ENCODE measurements at places on chromosomes 7 and 10. TPM values are rescaled to one million over a fixed set of nuclear protein-coding genes. Genes with fewer than 3 reads are reported as not detected.
A peak's percentile ranks its signal among the peaks of the same experiment; 100 is the strongest.

The DENND2A gene
- polyA plus RNA-seq: 7.0 TPM

DNA sequence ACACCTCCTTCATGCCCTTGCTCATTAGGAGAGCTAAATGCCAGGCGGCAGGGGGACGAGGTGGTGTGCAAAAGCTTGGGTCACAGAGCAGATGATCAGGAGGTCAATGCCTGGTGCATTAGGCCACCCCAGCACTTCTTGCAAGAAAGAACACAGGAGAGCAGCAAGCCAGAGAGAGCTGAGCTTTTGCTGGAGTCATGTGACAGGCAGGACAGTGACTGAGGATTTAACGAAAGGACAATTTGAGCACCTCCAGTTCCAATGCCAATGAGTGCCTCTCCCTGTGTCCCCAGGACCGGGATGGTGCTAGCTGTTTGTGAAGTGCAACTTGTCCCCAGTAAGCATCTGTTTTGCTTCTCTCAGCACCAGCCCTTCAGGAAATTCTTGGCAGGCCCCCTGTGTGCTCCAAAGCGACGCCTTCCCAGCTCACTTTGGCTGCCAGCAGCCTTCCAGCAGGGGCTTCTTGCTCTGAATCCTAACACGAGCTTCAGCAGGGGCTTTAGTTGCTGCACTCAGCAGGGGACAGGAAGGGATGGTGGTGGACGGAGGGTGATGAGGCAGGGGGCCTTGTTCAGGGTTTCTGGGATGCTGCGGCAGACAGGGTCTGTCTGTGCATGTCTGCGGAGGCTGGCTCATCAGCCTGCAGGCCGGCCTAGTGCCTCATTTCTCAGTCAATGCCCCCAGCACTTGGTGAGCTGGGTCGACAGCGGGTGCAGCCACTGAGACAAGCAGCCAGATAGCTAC lies 368.1 kb downstream of the RPS24 start:
- no peak for DNase-seq
- no peak overlapping the region for H3K4me3 ChIP-seq
- H3K27me3 ChIP-seq: peaks cover 8% of the 10 kb centered on the region
- H3K27ac ChIP-seq: no peak overlapping the region
- H3K4me1 ChIP-seq: peaks cover 5% of the 10 kb centered on the region

GRCh38 chr7:2608921-2609411 lies 22.8 kb upstream of the TTYH3 start:
- peaks cover 6% of the 10 kb centered on the region for H3K36me3 ChIP-seq
- peak; percentile 54 for DNase-seq
- H3K27ac ChIP-seq: no peak overlapping the region
- no peaks in the 10 kb centered on the region for H3K4me1 ChIP-seq

GRCh38 chr10:95635319-95635733 lies 21.2 kb downstream of the ALDH18A1 start:
- peak; percentile 76 for DNase-seq
- H3K4me1 ChIP-seq: no peaks in the 10 kb centered on the region
- H3K4me3 ChIP-seq: no peak overlapping the region
- no peak overlapping the region for H3K27ac ChIP-seq
- peaks cover 15% of the 10 kb centered on the region for H3K36me3 ChIP-seq

DNA sequence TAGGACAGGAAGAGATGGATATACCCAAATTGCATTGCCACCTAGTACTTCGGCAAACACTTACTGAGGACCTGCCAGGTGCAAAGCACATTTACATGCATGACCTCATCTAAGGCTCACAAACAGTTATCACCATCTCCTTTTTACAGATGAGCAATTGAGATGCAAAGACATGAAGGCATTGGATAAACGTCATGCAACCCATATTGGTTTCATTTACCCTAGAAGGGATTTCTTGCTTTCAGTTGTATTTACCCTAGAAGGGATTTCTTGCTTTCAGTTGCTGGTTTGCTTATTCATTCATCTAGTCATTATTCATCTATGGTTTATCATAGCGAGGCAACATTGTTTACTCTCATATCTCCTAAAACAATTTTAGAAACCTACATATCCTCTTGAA lies 52.2 kb downstream of the STEAP1B start:
- H3K4me1 ChIP-seq: no peaks in the 10 kb centered on the region
- H3K4me3 ChIP-seq: no peak overlapping the region
- H3K36me3 ChIP-seq: no peaks in the 10 kb centered on the region
- no peaks in the 10 kb centered on the region for H3K27me3 ChIP-seq
- no peak overlapping the region for H3K27ac ChIP-seq
- DNase-seq: no peak

- no peak overlapping the region for H3K27ac ChIP-seq
- DNase-seq: no peak
- no peaks in the 10 kb centered on the region for H3K4me1 ChIP-seq
- H3K4me3 ChIP-seq: no peak overlapping the region
- no peaks in the 10 kb centered on the region for H3K27me3 ChIP-seq
- H3K36me3 ChIP-seq: no peaks in the 10 kb centered on the region
Measured at GRCh38 chr10:20970044-20970443, 72.9 kb upstream of the NEBL start.

DNA sequence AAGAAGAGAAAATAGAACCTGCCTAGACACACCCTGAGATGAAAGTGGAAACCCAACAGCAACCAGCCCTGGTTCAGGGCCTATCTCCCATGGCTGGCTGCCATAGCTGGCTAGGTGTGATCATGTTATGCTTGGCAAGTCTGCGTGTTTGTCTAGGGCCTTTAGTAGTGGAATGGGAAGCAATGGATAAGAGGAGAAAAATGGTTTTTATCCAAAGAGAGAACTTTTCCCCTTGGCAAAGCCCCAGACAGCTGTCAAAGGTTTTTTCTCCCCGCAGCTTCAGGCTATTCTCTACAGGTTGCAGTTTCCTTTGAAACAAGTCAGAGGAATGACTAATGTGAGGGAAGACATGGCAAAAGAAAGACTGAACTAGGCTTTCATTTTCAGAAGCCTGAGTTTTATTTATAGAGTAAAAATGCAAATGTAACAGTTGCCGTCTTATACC lies 161.5 kb downstream of the SEMA3D start:
- H3K4me1 ChIP-seq: no peaks in the 10 kb centered on the region
- H3K36me3 ChIP-seq: no peaks in the 10 kb centered on the region
- no peak overlapping the region for H3K4me3 ChIP-seq
- no peaks in the 10 kb centered on the region for H3K27me3 ChIP-seq

DNA sequence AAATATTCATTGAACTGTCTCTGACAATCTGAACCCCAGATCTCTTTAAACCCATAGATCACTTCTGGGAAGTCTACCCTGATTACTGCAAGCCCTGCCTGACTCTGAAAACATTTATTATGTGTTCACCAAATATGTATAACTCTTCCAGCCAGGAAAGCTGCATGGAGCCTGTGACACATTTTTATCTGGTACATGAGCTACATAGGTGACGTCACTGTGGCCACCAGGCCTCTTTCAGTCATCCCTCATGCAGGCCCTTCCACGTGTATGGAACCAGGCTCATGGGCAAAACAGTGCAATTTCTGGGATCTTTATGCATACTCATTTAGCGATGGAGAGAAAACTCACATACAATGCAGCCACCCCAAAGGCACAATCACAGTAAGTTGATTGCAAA lies 133.9 kb upstream of the NUPR2 start:
- no peaks in the 10 kb centered on the region for H3K36me3 ChIP-seq
- H3K4me1 ChIP-seq: no peaks in the 10 kb centered on the region
- no peak overlapping the region for H3K27ac ChIP-seq
- no peak for DNase-seq

GRCh38 chr10:132471484-132471883 lies 66.1 kb upstream of the INPP5A start:
- no peak overlapping the region for H3K4me3 ChIP-seq
- H3K27ac ChIP-seq: no peak overlapping the region
- DNase-seq: no peak
- no peaks in the 10 kb centered on the region for H3K27me3 ChIP-seq

DNA sequence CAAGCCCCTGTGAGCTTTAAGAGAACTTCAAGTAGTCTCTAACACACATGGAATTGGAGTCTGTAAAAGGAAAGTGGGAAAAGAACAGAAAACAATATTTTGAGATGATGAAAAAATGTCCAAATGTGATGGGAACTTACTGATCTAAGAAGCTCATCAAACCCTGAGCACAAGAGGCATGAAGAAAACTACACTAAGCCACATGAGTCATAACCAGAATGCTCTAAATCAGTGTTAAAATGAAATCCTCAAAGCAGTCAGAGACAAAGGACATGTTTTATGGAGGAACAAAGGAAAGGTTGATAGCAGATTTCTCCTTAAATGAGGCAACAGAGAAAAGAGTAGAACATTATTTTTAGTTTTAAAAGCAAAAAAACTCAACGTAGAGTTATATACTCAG lies 37.2 kb downstream of the ZNF33A start:
- H3K4me1 ChIP-seq: no peaks in the 10 kb centered on the region
- no peak for DNase-seq
- H3K27me3 ChIP-seq: no peaks in the 10 kb centered on the region
- H3K4me3 ChIP-seq: no peak overlapping the region
- H3K27ac ChIP-seq: no peak overlapping the region

GRCh38 chr7:113217314-113217713 lies 99.0 kb upstream of the SMIM30 start:
- no peaks in the 10 kb centered on the region for H3K27me3 ChIP-seq
- H3K27ac ChIP-seq: no peak overlapping the region
- no peak overlapping the region for H3K4me3 ChIP-seq
- H3K4me1 ChIP-seq: no peaks in the 10 kb centered on the region
- no peak for DNase-seq
